Sciatic nerve (tissue), 2 donors: ENCODE measurements at places on chromosomes 6 and 20. TPM values are rescaled to one million over a fixed set of nuclear protein-coding genes. Genes with fewer than 3 reads are reported as not detected.

The RIPOR2 gene
- total RNA-seq = 17.0 TPM

GRCh38 chr20:57627339-57627738, 7.1 kb upstream of the ZBP1 start:
- peak; percentile 34 for DNase-seq

The TRIM15 gene
- total RNA-seq = not detected

DNA sequence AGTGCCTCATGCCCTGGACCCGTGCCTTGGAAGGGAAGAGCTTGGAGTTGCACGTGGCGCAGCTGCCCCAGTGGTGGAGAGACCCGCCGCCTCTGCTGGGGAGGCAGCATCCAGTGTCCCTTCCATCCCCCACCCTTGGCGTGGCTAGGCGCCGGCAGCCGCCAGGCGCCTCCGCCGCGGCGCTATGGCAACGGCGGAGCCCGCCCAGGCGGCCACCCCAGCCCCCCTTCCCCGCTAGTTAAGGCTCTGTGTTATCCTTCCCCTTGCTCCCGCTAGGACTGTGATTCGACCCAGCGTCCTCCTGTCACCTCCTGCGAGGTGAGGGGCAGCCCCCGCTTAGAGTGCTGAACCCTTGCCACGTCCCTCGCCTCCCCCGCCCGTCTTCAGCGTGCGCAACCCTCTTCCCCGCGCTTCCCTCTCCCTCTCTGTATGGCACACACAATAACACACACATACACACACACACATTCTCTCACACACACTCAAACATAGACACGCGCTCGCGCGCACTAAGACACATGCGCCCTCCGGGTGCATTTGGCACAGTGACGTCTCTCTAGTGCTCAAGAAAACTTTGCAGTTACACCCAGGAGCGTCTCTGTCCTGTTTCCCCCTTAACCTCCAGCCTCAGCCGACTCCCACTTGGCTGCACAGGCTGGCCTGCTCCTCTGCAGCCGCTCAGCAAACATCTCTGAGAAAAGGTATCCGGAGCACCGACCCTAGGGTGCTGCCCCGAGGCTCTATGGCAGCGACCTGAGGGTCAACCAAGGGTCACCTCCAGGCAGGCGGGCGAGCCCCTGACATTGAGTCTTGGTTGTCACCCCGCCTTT, 8.5 kb downstream of the GRIK2 start:
- DNase-seq = no peak

The RSPO3 gene
- total RNA-seq = 17.2 TPM

GRCh38 chr6:5813625-5814027, 193.1 kb downstream of the NRN1 start:
- DNase-seq = no peak

DNA sequence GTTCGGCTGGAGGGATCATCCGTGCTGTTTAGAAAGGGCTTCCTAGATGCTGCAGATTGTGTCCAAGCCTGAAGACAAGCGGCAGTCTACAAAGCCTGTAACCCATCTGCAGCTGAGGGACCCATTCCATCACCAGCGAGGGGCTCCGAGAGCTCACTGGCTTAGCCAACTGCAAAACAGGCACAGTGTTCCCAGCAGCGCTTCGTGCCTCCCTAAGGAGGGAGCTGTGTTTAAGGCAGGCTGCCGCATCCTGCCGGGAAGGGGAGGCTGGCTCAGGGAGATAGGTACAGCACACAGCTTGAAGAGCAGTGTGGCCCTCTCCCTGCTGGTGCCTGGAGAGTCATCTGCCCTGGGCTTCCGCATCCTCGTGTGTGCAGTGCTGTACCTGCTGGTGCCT, 32.4 kb downstream of the DUSP22 start:
- peak; percentile 68 for DNase-seq

GRCh38 chr6:13268913-13269518, 59.3 kb downstream of the TBC1D7 start:
- no peak for DNase-seq

DNA sequence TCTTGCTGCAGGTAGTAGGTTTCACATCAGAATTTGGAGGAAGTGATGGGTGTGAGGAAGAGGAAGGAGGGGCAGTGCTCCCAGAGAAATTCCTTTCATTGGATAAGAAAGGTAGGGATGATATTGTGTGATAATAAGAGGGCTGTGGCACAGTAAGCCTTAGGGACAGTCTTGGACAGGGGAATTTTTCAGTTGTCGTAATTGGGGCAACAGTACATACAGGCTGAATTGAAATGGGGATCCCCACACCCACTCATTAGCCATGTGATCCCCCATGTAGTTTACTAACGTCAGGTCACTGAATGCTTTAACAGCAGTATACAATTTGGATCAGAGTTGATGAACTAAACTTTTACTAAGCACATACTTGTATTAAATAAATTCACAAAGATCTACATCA, 79.4 kb downstream of the FOXO3 start:
- DNase-seq = no peak

- no peak for DNase-seq
Measured at GRCh38 chr20:8255945-8256632, 124.0 kb downstream of the PLCB1 start.

DNA sequence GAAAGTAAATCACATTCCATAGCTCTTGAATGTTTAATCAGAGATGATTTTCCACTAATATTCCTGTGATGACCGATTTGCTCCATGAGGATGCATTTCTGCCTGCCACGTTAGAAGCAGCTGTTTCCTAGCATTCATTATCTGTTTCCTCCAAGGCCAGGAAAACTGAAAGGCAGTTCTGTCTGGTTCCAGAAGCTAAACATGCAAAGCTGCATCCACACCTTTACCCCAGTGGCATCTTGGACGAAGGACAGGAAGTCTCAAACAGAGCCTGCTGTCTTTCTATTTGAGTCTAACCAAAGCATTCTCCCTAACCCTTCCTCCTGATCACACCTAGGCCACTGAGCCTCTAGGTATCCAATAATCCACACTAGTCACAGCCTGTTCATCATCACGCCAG, 27.6 kb downstream of the CNKSR3 start:
- no peak for DNase-seq

DNA sequence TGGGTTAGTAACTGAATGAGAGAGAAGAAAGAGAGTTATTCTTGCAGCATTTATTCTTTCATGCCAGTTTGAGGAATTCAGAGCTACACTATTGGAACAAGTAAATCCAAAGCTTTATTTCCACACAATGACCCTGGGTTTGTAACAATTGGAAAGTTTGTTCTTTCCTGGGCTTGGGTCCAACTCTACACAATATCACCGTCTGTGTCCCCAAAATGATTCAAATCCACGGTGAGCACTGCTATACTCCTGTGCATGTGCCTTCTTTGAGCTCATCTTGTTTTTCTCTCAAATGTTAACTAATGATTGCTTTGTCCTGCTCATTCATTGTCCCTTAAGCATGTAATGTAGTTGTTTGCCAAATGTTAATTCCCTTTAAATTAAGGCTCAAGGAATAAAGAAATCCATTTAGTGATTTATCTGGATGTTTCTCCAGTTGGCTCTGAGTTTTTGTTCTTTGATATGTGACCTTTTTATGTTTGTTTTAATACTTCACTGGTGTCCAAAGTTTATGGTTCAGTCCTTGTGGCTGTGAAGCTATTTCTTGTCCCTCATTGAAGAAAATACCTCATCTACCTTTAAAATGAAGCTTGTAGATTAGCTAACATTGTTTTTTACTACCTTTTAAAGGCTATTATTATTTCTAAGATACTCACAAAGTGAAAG, 20.5 kb upstream of the CRISP3 start:
- DNase-seq = no peak

The FAM83C gene
- not detected for total RNA-seq

DNA sequence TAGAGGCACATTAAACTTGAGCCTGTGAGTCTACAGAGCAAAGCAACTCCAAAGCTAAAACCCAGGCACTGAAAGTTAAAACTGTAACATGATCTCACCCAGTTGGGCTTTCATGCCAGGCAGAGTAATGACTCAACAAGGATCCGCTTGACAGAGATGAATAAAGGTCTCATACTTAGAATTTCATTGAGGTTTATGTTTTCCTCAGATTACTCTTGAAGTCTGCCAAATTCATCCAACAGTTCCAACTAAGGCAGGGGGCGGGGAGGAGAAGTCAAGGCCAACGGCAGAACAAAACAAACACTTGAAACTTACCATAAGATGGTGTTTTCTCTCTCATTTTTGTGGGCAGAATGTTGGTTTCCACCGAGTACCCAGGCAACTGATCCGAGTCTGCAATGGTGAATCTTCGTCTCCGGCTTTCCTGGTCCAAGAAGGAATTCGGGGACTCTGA, 54.0 kb upstream of the IPCEF1 start:
- DNase-seq = peak; percentile 69

GRCh38 chr20:2164966-2165365, 63.3 kb downstream of the STK35 start:
- peak; percentile 36 for DNase-seq

DNA sequence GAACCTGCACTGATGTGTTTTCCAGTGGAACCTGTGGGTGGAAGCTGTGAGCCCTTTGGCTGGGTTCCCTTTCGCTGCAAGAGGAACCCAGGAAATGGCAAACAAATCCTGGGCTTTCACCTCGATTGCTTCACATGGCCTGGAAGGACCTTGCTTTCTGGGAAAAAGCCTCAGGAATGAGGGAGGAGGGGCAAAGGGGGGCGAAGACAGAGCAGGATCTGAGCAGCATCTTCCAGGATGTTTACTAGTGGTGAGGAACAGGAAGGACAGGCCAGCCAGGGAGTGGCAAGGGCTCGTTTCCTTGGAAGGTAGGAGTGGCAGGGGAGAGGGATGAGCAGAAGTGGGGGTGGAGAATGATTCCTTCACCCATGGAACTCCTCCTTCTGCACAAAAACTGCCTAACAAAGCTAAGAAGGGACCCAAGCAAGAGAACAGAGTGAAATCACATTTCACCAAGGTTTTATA, 5.9 kb downstream of the SLC2A10 start:
- DNase-seq = peak; percentile 68

GRCh38 chr6:21587961-21588480, 5.5 kb upstream of the SOX4 start:
- peak; percentile 79 for DNase-seq

GRCh38 chr6:116764961-116765841, at the start of gene FAM162B:
FAM162B (minus strand) TSS chr6:116765719; CDS start chr6:116765576, 143 bp downstream.
- peak; percentile 72 for DNase-seq

DNA sequence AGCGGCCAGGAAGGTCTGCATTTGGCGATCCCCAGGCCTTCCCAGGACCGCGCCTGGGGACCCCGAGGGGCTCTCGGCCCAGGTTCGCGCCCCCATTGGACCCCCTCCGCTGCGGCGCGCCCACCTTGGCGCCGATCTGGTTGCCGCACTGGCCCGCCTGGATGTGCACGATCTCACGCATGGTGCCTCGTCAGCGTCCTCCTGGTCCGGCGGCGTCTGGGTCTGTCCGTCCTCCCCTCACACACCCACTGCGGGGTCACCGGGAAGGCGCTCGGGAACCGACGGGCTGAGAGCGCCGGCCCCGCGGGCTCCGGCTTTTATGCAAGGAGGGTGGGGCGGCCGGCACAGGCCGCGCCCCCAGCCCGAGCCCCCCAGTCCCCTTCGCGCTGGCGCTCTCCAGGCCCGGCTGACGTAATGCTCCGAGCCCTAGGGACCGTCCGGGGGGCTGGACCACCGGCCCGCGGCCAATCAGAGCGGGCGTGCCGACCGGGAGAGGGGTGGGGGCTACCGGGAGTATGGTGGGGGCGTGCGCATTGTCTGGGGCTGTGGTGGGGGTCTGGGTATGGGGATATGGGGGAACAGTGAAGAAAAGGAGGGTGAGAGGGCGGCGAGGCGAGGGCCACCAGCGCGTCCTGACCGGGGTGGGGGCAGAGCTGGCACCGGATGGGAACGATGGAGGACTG, at the start of gene TUBB2B:
Gene TUBB2B, minus strand, starts transcription at position 291 of the 683 bp plus-strand sequence. Its CDS starts 110 bp downstream, at position 181.
- peak; percentile 76 for DNase-seq

The TBX18 gene
- 46.1 TPM for total RNA-seq

GRCh38 chr6:44080561-44081521, 46.4 kb downstream of the MRPL14 start:
- no peak for DNase-seq

GRCh38 chr6:37060195-37060559, 54.7 kb downstream of the FGD2 start:
- no peak for DNase-seq

DNA sequence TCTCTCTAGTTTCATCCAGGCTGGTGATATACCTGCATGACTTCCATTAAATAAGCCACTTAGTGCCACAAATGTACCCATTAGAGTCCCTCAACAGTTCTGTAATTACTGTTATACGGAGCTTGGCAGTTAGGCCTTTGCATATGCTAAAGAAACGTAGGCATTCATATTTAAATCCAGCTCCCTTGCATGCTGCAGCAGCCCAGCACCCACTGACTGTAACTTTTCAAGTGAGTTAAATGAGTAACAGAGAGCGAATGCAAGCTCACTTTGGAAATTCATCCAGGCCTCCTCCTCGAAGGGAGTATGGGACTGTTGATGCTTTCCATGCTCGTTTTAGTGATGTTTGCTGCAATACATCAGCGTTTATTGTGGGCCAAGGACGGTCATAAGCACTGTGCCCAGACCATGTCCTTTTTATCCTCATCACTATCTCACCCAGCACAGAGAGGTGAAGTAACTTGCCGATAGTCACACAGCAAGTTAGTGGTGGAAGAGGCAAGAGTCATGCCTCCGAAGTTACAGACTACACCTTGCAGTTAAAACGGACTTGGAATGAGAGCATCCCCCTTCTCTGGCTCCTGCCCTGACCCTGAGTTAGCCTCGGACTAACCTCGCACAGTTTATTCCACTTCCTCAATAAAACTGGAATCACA, 179.4 kb upstream of the PDE10A start:
- no peak for DNase-seq

- DNase-seq = no peak
Measured at GRCh38 chr6:141017941-141018340, 1114.8 kb upstream of the GJE1 start.

DNA sequence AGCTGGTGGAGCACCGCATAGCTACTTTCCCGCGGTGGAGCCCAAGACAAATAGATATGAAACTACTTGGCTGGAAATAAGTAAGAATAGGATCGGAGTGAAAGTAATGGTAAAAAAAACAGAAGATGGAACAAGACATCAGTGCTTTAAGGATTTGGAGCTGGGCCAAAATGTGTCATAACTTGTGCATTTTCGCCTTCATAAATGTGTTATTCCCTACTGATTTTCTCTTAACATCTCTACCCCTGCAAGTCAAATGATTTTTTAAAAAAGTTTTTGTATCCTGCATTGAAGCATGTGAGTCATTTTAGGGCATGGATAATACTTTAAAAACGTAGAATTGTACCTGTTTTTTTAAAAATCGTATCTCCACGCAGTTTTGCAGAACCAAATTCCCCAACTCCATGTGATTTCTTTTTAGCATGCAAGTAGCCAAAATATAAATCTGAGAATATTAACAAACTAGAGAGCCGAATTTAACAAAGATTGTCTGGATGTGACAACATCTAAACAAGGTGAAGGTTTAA, 882 bp upstream of the FAM184A start:
- DNase-seq = no peak

- no peak for DNase-seq
Measured at GRCh38 chr20:60219984-60220562, 261.9 kb downstream of the CDH26 start.

DNA sequence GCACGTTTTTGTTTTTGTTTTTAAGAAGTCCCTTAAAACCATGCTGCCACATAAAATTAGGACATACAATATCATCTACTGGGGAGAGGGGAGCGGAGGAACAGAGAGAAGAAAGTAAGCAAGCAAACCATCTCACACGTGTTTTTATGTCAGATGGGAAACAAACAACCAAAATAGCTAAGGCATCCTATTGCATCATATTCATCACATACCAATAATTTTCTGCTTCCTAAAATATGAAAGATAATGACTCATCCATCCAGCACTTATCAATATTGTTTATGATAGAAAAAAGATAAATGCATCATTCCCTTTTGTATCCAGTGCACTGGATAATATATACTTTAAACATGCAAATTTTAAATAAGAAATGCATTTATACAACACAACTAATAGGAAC, 329.6 kb downstream of the RNGTT start:
- no peak for DNase-seq
